ENCODE measurements at places on chromosomes 4 and X. TPM values are rescaled to one million over a fixed set of nuclear protein-coding genes. Genes with fewer than 3 reads are reported as not detected.

LRP2BP gene
- 0.37 TPM for total RNA-seq

PABPC4L gene
- 2.1 TPM for total RNA-seq

TMPRSS11B gene
- total RNA-seq, result not detected

MAGEA9B gene
- total RNA-seq, result not detected

MRFAP1L1 gene
- total RNA-seq, result 59.2 TPM

MAGEA1 gene
- total RNA-seq, result not detected

EPHA5 gene
- total RNA-seq, result 2.9 TPM

NALF2 gene
- total RNA-seq, result not detected

FGB gene
- total RNA-seq, result not detected

MXRA5 gene
- total RNA-seq, result 49.0 TPM

TMSB15C gene
- 6.2 TPM for total RNA-seq

XAGE1A gene
- total RNA-seq, result not detected

Measured in uterine smooth muscle cell (primary cell).